ENCODE measurements at places on chromosomes 16 and 17.
A peak's percentile ranks its signal among the peaks of the same experiment; 100 is the strongest.

DNA sequence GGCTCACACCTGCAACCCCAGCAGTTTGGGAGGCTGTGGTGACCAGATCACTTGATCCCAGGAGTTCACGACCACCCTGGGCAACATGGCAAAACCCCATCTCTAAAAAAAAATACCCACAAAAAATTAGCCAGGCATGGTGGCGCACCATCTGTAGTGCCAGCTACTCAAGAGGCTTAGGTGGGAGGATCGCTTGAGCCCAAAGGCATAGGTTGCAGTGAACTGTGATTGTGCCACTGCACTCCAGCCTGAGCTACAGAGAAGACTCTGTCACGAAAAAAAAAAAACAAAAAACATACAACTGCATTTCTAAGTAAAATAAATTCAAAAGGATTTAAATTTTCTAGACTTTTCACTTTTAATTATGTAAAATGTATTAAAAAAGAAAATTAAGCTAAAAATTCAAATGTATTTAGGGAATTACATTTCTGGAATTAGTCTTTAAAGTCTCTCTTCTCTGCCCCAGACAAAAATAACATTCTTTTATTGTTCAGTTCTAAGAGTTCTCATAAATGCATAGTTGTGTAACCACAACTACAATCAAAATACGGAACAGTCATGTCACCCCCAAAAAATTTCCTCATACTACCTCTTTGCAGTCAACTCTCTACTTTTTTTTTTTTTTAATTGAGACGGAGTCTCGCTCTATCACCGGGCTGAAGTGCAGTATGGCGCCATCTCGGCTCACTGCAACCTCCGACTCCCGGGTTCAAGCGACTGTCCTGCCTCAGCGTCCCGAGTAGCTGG, 14.1 kb downstream of the FAM222B start:
- no peak for DNase-seq

DNA sequence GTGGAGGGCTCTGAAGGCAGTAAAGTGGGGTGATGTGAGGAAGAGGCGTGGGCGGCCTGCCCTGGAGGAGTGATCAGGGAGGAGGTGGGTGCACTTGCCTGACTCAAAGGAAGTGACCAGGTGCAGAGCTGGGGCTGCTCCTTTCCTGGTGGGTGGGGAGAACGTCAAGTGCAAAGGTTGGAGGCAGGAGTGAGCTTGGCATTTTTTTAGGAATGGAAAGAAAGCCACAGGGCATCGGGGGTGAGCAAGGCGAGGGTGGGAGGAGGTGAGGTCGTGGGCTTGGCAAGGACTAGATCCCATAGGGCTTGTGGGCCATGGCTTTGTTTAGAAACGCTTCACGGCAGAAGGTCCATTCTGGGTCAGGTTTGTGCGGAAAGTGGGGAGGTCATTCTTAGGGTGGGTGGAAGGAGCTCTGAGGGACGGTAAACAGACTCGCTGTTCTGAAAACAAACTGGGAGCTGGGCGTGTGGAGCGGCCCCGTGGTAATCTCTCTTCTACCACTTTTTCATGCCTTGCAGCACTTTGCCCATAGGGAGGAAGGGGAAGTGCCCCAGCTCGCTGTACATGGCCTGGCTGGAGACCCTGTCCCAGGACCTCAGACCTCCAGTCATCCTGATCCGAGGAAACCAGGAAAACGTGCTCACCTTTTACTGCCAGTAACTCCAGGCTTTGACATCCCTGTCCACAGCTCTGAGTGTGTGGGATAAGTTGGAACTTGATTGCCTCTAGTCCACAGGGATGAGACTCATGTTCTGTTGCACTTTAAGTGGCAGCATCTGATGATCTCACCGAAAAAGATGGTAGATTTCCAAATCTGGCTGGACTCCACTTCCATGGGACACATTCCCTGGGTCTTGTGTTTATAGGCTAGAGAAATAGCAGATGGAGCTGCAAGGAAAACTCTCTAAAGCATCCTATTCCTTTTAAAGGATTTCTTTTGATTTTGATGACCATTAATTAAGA, 18.9 kb upstream of the HERPUD1 start:
- no peak for DNase-seq

- no peak for DNase-seq
Measured at GRCh38 chr16:82684256-82684655, 57.5 kb downstream of the CDH13 start.

GRCh38 chr16:1820096-1820945, 6.3 kb downstream of the HAGH start:
- DNase-seq: no peak

- DNase-seq: no peak
Measured at GRCh38 chr16:57341062-57341440, 17.5 kb upstream of the CCL22 start.

- DNase-seq: peak; percentile 33
Measured at GRCh38 chr16:50681021-50681885, at the start of gene SNX20. SNX20 (minus strand) TSS chr16:50681312; CDS start chr16:50677526, 3,786 bp downstream.

GRCh38 chr17:8326511-8327302, 12.9 kb upstream of the ODF4 start:
- DNase-seq: peak; percentile 48

GRCh38 chr16:14405611-14406537, 224.2 kb downstream of the PARN start:
- no peak for DNase-seq

GRCh38 chr17:68564415-68565111, 36.6 kb downstream of the FAM20A start:
- no peak for DNase-seq

DNA sequence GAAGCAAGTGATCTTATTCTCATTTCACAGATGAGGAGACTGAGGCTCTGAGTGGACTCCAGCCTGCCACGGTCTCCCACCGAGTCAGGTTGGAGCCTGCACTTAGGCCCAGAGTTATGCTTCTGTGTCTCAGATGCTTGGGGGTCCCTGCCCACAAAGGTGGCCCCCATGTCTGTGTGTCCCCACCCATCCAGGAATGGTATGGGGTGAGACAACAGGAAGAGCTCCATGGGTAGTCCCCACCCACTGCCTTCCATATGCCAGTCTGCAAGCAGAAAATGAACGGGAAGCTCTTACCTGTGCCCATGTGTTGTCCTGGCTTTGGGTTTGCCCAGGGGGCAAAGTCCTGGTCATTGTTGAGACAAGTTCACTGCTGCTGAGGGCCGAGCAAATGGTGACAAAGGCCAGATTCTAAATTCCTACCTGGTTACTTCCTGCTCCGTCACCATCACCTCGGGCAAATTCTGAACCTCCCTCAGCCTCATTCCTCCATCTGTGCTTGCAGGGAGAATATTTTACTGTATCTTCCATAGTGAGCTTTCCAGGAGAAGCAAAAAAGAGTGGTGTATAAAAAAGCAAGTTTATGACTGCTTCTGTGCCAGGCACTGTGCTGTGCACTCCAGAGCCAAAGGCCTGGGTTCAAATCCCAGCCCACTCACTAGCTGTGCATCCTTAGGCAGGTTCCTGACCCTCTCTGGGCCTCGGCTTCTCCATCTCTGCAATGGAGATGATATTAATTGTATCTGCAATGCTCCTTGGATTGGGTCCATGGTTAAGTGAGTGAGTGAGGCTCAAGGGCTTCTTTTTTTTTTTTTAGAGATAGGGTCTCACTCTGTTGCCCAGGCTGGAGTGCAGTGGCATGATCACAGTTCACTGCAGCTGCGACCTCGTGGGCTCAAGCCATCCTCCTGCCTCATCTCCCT, 9.3 kb downstream of the IL4R start:
- no peak for DNase-seq

- DNase-seq: no peak
Measured at GRCh38 chr16:968620-969019, 2.2 kb downstream of the LMF1 start.

- DNase-seq: no peak
Measured at GRCh38 chr17:33944412-33944811, 310.7 kb upstream of the CCL2 start.

GRCh38 chr16:47995354-47995753, 160.4 kb downstream of the ABCC12 start:
- DNase-seq: no peak

DNA sequence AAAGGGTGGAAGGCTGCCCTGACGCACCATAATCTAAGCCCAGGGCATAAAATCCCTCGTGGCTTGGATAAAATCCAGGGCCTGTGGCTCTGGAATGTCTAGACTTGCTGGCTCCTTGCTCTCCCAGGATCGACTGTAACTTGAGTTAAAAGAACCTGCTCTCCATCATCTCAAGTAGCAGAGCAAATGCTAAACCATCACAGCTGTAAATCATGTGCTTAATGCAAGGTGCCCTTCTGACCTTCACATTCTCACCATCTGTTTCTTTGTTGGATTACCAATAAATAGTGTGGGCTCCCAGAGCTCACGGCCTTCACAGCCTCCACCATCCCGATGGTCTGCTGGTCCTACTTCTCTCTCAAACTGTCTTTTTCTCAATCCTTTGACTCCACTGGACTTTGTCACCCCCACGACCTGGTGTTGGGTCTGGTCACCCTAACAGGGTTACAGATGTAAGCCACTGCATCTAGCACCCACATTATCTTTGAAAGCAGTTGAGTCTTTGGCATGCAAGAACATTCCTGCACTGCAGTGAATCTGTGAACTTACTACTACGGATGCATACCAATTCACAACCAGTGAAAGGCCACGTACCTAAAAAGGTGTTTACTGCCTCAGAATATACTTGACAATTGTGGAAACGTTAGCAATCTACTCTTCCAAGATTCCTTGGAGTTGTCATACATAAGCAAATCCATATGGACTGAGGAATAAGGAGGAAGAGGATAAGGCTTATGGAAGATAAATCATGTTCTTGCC, 15.3 kb downstream of the RSL1D1 start:
- no peak for DNase-seq

- no peak for DNase-seq
Measured at GRCh38 chr16:2811703-2812471, 5.2 kb upstream of the PRSS21 start.

DNA sequence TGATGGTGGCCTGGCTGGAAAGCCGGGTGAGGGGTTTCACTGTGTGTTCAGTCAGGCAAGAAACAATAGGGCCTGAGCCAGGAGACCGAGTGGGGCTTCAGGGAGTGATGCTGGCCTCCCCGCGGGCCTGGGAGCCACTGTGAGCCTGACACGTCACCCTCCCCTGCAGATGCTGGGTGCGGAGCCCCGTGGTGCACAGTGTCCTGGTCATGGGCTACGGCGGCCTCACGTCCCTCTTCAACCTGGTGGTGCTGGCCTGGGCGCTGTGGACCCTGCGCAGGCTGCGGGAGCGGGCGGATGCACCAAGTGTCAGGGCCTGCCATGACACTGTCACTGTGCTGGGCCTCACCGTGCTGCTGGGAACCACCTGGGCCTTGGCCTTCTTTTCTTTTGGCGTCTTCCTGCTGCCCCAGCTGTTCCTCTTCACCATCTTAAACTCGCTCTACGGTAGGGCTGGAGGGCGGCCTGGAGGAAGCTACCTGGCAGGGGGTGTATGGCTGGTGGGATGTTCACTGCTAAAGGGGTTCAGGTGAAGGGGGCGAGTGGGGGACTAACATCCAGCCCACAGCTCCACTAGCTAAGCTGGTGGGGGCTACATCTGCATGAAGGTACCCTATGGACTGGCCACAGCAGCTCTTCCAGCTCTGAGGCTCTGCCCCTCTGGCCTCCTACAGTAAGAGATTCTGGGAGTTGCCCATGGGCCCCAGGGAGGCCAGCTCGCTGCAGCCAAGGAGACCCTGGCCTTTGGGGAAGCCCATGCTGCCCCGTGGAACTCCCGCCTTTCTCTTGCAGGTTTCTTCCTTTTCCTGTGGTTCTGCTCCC, 32.4 kb downstream of the ADGRG5 start:
- no peak for DNase-seq

DNA sequence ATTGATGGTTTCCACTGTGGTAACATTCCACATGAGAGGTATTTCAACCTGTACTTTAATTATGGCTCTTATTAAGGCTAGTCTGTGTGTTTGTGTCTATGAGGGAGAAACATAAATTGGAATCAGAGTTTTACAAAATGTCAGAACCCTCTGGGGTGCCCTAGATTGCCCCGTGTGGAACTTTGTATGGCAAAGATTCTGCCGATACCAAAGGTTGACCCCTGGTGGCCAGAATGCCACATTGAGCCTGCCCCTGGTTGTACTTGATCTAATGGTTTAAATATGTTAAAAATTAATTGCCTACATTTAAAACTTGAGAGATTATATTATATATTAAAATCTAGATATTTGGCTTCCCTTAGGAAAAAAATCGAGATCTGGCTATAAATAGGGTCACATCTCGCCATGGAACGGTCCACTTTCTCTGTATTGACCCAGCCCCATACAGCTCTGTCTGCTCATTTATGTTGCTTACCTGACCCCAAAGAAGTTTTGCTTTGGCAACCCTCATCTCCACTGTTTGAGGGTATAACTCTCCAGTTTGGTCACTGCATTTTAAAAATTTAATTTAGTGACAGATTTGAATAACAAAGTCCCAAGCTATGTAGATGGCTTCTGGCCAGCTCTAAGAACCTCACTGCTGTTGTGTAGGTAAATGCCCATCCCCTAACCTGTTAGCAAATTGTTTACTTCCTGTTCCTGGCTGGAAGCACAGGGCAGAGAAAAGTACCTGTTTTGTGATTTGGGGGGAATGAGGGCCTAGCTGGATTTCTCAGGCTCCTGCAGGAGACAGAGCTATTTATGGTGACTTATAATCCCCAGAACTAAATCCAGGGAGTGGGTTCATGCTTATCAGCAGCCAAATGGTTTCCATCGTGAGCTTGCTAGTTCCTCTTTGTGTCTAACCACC, 95.0 kb downstream of the PLCG2 start:
- peak; percentile 30 for DNase-seq

DNA sequence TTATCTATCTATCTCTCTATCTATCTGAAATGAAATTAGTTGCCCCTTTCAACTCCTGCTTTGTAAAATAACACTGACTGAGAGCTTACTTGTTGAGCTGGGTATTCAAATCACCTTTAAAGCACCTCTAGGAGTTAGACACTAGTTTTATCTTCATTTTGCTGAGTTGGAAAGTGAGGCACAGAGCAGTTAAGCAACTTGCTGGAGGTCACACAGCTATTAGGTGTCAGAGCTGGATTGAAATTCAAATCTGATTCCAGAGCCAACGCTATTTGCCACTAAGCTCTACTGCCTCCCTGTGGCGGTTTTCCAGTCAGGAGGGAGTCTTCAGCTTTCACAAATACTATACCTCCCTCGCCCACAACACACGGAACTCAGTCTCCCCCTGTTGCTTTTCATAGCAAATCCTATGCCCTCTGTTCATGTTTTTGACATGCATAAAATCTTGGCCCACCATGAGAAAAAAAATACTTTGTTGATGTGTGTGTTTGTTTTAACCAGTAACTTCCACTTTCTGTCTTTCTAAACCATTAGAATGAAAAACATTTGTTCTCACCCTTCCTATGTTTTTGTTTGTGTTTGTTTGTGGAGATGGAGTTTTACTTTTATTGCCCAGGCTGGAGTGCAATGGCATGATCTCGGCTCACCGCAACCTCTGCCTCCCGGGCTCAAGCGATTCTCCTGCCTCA, 74.8 kb upstream of the SMURF2 start:
- DNase-seq: no peak

- DNase-seq: no peak
Measured at GRCh38 chr17:2312736-2313135, 9.0 kb downstream of the SRR start.

GRCh38 chr17:35103271-35103670, 16.4 kb downstream of the RAD51D start:
- DNase-seq: no peak

DNA sequence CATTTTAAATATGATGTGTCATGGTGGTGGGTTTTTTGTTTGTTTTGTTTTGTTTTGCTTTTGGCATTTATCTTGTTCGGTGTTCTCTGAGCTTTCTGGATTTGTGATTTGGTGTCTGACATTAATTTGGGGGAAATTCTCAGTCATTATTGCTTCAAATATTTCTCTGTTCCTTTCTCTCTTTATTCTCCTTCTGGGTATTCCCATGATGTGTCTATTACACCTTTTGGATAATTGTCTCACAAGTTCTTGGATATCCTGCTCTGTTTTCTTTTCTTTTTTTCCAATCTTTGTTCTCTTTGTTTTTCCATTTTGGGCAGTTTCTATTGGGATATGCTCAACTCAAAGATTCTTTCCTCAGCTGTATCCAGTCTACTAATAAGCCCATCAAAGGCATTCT, 88.5 kb downstream of the MARCHF10 start:
- no peak for DNase-seq
